NCI-H2081 (cell line): ENCODE measurements at places on chromosomes 1 and 21.
A peak's percentile ranks its signal among the peaks of the same experiment; 100 is the strongest.

DNA sequence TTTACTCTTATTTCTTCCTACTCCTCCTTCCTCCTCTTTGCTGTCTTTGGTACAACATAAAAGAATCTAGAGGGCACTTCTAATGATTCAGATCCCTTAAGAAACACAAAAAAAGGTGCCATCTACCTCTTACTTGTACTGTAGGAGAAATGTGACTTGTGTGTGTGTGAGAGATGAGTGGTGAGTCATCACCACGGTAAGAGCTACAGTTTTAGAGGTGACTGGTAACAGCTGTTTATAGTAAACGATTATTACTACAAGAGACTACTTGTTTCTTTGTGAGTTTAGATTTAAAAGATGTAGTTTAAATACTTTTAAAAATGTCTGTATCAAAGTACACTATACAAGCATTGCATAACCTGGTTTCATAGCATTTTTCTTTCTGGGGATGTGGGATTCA lies 40.4 kb downstream of the SLC35D1 start:
- DNase-seq, result no peak

DNA sequence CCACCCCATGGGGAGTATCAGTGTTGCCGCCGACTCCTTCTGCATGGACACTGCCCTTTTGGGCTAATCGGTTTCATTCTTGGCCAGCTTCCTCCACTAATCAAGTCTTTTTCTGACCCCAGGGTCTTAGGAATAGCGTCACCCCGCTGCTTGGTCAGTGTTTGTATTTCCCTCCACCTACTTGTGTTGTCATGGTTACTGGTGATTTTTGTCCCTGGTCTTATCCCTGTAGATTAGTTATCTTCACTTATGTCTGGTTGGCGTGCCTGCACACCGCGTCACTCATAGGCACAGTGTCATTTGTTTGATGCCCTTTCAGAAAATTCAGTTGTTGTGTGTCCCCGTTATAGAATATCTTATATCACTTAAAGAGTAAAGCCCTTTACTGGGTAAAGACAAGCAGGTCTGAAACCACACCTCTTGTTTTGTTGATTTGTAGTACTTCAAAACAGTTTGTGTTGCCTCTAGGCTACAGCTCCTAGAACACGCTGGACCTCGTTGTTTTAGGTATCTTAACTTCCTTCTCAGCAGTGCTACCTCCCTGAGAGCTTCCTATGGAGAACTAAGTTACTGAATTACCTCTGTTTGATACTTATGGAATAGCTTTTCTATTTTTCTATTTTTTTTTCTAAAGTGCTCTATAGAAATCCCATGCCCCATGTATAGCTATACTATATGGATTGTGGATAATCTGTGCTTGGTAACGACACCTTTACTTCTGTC lies 868 bp downstream of the PPP1R12B start:
- DNase-seq, result no peak

- DNase-seq, result no peak
Observed at GRCh38 chr1:188423073-188423472, 1594.3 kb downstream of the PLA2G4A start.

- DNase-seq, result no peak
Observed at GRCh38 chr1:59107916-59108315, 189.0 kb upstream of the FGGY start.

- DNase-seq, result peak; percentile 29
Observed at GRCh38 chr1:205301205-205301821, 20.2 kb downstream of the NUAK2 start.

GRCh38 chr1:17359808-17360207 lies 12.2 kb upstream of the PADI6 start:
- no peak for DNase-seq

GRCh38 chr1:155000411-155000725 lies 2.2 kb upstream of the ZBTB7B start:
- DNase-seq, result no peak

DNA sequence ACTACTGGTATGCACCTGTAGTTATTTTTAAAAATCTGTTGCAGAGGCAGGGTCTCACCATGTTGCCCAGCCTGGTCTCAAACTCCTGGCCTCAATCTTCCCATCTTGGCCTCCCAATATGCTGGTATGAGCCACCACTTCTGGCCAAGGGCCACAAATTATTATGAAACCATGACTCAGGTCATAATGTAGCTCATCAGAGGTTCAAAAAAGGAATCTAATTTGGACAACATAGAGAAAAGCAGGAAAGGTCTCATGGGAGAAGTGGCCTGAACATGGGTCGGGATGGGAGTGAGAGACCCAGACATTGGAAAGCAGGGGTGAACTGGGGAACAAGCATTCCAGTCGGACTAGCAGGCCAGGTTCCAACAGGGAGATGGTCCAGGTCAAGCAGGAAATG lies 45.2 kb upstream of the C1orf198 start:
- no peak for DNase-seq

DNA sequence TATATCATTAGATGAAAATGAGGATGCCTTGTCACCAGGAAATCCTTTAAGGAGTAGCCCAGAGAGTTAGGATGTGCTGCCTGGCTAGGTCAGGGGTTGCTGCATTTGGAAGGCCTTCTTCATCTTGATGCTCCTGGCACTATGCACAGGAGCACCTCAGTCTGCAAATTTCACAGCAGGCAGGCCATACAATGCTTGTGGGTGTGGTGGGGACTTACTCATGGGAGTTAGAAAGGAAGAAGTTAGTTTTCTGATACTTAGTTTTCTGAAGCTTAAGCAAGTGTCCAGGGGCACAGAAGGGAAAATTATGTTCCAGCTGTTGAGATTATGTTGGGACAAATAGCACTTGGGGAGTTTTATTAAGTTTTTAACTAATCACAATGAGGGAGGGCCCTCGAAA lies 11.4 kb downstream of the HLX start:
- DNase-seq, result no peak

DNA sequence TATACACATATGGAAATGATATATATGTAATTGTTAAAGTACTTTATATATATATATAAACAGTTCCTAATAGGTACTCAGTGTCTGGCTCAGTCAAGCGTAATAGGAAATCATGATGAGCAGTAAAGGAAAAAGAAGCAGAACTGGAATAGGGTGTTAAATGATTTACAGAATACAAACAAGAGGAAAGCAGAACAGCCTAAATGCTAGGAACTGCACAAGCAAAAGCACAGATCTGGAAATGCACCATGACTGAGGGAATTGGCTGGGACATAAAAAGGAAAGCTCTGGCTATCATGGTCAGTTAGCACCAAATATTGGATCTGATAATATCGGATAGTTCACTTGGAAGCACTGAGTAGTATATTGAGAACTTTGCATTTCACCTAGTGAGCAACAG lies 51.8 kb downstream of the SLC44A5 start:
- no peak for DNase-seq

DNA sequence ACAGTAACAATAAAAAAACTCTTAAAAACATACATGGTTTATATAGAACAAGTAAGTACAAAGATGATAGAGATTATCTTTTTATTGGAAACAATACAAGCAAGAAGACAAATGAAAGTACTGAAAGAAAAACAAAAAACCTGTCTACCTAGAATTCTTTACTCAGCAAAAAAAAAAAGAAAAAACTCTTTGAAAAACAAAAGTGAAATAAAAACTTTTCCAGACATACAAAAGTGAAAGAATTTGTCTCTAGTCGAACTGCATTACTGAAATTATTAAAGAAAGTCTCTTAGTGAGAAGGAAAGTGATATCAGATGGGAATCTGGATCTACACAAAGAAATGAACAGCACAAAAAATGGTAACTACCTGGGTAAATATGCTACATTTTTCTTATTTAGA lies 2.7 kb upstream of the HMCN1 start:
- no peak for DNase-seq

DNA sequence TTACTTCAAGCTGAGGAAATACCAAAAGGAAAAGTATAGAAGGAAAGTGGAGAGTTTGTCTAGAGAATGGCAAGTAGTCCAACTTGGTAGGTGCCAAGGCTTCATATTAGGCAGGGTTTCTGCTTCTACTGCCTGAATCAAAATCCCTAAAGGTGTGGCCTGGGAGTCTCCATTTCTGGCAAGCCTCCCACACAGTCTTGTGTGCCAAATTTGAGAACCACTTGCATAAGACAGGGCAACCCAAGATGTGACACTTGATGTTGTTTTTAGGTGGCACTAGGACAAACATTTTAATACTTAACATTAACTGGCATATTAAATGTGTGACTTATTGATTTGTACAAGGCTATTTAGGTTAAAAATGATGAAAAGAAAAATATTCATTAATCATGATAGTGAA lies 60.1 kb downstream of the ATG4C start:
- no peak for DNase-seq

GRCh38 chr1:201702936-201703335 lies 126.0 kb upstream of the IPO9 start:
- DNase-seq, result peak; percentile 99

DNA sequence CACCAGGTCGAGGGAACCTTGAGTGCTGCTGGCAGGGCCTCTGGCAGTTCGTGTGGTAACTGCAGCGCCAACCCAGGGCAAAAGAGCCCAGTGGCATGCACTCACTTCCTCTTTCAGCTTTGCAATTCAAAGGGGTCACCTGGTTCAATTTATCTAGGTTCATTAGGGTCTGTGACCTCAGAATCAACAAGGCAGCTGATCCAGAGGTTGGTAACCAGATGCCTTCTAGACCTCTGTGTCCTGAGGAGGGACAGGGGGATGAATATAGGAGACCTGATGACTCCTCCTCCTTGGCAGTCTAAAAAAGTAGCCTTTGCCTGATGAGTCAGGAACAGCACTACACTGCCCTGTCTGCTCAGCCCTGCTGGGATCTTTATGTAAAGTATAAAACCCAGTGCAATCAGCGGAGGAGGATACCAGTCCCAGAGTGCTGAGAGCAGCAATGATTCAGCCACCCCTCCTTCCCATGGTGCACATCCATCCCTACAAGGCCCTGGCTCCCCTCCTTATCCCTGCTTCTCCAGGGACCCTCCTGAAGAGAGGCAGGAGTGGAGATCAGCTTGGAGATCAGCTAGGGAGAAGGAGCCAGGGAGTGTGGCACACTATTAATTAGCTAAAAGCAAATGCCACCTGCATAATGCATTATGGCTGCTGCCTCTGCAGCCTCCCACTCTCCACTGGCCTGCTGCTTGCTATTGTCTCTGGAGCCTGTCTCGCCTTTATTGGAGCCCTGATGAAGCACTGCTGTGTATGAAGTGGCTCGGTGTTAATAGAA lies 11.2 kb upstream of the FMOD start:
- DNase-seq, result peak; percentile 64

- DNase-seq, result no peak
Observed at GRCh38 chr1:200298242-200298641, 111.6 kb downstream of the ZNF281 start.

DNA sequence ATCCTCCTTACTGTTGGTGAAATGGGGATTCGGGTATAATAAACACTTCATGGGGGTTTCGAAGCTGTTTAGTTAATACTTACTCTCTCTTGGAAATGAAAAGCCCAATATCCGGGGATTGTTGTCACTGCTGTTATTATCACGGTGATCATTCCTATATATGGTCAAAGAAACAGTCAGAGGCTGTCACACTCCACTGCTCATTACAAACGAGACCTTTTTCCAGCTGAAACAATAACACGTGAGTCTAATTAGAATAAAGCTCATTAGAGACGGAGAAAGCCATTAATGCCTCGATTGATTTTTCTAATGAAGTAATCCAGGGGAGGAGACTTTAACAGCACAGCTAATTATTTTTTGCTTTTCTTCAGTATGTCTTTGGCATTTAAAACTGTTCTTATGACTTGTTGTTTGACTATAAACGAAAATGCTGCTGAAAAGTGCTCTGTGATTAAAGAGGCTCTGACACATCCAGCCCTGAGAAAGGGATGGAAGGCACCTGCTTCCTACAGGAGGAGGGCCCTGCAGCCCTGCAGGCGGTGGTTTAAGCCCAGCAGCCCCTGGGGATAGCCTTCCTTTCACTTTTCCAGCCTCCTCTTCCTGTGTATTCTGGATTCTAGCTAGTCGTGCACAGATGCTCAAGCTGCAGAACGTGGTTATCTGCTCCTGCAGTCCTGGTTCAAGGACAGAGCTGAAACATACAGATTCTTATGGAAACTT lies 143.6 kb downstream of the EDEM3 start:
- peak; percentile 87 for DNase-seq

- DNase-seq, result peak; percentile 92
Observed at GRCh38 chr1:119554183-119554582, 47.2 kb downstream of the HSD3B1 start.

DNA sequence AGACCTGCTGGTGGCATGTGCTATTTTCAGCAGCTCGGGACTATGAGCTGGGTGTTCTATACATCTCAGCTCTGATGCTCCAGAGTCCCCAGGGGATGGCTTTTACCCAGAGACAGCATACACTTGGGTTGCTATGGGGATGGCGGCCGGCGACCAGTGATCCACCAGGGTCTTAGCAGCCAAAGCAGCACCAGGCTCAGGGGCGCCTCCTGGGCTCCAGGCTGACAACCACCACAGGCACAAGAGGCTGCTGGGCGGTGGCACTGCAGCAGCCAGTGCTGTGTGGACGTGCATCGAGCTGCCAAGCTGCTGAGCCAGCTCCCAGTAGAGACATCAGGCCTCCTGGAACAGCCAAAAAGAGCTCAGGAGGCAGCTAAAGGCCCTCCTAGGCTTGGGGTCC lies 37.6 kb upstream of the CLSTN1 start:
- DNase-seq, result no peak

- DNase-seq, result no peak
Observed at GRCh38 chr1:27609210-27609555, 5.2 kb upstream of the AHDC1 start.

DNA sequence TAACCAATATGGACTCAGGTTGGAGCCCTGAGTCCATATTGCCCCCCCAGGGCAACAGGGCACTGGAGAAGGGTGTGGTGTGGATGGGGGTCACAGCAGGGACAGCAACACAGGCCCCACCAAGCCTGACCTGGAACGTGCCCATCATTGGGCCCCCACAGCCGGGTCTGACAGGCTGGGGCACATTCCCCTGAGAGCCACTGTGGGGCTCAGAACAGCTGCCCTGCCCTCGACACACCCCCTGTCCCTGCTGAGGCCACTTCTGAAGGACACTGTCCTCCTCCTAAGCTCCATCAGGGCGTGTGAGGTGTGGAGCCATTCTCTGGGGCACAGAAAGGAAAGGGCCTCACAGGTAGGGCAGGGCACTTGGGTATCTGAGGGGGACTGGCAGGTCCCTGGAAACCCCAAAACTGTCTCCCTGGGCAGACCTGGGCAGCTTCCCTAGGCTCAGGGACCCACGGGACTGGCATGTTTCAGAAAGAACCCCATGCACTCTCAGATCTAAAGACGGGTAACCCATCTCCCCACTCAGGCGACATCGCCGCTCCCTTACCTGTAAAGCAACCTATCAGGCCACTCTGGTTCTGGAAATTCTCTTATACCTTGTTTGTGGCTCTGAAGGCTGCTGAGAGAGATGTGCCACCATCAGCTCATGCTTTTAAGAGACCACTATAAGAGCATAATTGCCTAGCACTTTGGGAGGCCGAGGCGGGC lies 95.5 kb downstream of the DMRTB1 start:
- no peak for DNase-seq

DNA sequence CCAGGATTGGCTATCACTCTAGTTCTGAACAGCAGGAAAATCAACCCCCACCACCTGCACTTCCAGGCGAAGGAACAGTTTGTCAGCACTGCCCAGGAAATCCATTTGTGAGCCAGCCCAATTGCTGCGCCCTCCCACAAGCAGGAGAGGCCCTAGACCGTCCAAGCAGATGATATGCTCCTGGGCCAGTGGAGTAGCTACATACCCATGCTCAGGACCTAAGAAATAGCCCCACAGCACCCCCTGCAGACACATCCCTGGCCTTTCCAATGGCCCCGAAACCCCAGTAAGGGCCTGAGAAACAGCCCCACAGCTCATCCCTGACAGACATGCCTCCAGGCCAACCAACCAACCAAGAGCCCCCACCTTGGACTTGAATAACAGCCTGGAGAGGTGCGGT lies 111.5 kb upstream of the ZC3H11B start:
- no peak for DNase-seq

GRCh38 chr1:110424699-110425611 lies 17.5 kb upstream of the LAMTOR5 start:
- DNase-seq, result no peak
